Anterior cingulate cortex (tissue), 58 donors: ENCODE measurements at places on chromosomes 12 and 14.

DNA sequence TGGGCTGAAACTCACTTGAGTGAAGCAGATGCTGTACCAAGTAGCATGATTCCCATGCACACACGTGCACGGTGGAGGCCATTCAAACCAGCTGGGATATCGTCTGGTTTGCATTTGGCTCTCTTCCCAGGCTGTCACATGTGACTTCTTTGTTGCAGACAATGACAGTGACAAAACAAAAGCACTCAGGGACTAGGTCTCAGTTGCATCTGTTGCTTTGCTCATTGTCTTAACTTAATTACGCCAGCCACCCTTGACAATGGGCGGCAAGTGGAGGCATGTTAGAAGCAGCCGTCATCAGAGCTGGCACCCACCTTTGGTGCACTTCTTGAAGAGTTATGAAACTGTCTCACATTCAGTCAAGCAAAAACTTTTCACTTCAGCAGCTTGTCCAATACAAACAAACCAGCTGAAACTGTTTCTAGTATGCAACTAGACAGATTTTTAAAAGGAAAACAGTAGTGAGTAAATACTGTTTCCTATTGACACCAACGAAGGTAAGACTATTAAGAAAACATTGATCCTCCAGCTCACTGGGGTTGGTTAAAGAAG is 74.3 kb downstream of the IGF1 start:
- DNase-seq, result peak; percentile 58

- DNase-seq, result no peak
Measured at GRCh38 chr12:107761502-107761904, 566 bp upstream of the PRDM4 start.

GRCh38 chr14:96502621-96503305 is 581 bp downstream of the PAPOLA start:
- peak; percentile 46 for DNase-seq

GRCh38 chr12:65968359-65968758 is 144.1 kb downstream of the HMGA2 start:
- DNase-seq, result no peak

- no peak for DNase-seq
Measured at GRCh38 chr14:70716958-70717357, 75.2 kb downstream of the TTC9 start.

GRCh38 chr12:131984334-131984733 is 34.6 kb downstream of the EP400 start:
- no peak for DNase-seq

DNA sequence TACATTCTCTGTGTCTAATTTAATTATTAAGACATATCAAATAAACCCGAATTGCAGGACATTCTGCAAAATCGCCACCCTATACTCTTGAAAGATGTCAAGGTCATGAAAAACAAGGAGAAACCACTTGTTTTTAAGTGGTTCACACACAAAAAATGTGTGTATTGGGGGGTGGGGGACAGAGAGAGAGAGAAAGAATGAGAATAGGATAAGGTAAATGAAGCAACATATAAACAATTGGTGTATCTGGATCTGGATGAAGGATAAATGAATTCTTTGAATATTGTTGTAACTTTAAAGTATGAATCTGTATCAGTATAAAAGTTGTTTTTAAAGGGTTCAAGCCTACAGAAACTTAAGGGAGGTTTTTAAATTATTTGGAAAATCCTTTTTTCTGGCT is 72.1 kb downstream of the ARID2 start:
- no peak for DNase-seq

DNA sequence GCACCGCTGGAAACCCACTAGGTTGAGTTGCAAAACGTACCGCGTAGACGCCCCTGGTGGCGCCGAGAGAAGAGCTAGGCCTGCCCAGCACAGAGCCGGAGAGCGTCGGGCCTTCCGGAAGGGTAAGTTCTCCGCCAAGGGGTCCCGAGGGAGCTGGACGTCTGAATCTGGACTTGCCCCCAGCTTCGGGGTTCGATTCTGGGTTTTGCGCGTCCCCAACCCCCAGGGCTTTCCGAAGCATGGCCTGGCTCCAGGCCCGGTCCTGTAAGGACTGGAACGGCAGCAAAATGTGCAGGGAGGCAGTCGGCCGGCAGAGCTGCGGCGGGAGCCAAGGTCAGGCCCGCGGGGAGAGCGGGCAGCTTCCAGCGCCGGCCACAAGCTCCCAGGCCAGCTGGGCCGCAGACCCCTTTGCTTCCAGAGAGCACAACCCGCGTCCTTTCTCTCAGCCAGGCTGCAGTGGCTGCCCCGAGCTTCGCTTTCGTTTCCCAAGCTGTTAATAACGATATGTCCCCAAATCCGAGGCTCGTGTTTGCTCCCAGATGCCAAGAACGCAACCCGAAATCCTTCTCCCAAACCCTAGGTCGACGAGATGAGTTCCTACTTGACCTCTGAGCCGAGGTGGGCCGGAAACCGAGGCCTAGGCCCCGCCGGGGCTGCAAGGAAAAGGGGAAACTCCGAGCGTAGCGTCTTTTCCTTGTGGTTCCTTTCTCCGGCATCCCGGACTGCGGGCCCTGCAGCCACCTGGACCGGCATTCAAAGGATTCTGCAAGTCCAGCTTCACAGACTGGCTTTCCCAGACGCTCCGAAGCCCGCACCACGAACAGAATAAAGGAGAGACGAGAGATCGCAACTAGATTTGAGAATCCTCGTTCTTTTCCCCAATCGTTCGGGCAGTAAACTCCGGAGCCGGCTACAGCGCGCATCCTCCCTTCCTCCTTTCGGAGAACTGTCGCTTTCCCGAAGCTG is 3.2 kb upstream of the TBX5 start:
- no peak for DNase-seq

GRCh38 chr12:86104087-86104486 is 152.1 kb downstream of the MGAT4C start:
- no peak for DNase-seq

DNA sequence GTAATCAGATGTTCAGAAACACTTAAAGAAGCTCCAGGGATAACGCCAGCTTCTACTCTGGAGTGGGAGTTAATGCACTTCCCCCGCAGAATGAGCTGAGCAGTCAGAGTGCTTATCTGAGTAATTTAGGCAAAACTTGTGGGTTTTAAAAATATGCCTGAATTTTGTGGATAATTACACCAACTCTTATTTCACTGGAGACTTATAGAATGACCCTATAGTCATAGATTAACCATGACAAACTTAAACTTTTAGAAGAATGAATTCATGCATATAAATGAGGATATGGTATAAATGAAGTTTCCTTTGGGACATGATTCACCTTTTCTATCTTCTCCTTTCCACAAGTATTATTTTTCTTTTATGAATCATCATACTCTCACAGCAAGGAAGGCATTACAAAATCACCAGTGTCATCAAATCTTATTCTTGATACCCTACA is 241.1 kb upstream of the FBXO33 start:
- DNase-seq, result no peak

DNA sequence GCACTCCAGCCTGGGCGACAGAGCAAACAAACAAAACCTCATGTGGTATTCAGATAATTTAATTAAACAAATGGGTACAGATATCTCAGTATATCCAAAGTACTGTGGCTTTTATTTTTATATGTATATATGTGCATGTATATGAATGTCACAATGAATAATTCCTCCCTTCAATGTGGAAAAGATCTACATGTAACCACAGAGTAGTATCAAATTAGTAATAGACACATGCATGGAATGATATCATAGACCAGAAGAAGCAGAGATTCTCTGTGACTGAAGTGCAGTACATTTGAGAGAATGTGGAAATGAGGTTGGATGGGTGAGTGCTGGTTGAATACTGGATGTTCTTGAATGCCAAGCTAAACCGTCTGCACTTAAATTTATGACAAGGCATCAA is 222.9 kb downstream of the CPNE8 start:
- no peak for DNase-seq

- no peak for DNase-seq
Measured at GRCh38 chr12:77433799-77434198, 368.4 kb upstream of the E2F7 start.

DNA sequence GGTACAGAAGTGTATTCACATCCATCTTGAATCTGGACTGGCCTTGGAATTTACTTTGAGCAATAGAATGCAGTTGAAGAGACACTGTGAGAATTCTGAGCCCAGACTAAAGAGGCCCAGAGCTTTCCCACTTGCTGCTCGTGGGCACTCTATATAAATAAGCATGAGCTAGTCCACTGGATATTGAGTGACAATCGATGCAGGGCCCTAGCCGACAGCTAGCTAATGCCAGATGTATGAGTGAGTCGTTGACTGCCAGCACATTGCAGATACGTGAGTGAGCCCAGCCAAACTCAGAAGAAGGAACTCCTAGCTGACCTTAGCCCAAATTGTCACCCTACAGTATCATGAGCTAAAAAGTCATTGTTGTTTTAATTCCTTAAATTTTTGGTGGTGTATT is 24.9 kb downstream of the NAV3 start:
- no peak for DNase-seq

GRCh38 chr14:100116134-100116533 is 43.3 kb downstream of the DEGS2 start:
- DNase-seq, result no peak

- no peak for DNase-seq
Measured at GRCh38 chr14:33578461-33579216, 372.2 kb downstream of the EGLN3 start.

DNA sequence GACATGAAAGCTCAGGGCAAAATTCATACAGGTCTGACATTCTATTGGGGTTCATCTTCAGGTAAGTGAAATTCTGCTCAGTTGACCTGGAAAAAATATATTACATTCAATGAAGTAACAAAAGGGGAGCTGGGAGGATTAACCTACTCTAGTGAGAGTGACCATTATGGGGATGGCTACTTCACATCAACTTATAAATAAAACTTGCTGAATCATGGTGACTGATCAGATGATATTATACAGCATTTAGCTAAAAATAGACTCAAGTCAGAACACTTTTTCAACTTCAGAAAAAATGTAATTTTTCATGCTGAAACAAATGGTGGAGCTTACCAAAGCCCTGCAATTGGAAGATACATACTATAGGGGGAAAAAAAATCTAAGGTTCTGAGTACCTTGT is 800.2 kb downstream of the FSCB start:
- no peak for DNase-seq

- DNase-seq, result no peak
Measured at GRCh38 chr14:101481557-101481956, 79.7 kb upstream of the DIO3 start.

DNA sequence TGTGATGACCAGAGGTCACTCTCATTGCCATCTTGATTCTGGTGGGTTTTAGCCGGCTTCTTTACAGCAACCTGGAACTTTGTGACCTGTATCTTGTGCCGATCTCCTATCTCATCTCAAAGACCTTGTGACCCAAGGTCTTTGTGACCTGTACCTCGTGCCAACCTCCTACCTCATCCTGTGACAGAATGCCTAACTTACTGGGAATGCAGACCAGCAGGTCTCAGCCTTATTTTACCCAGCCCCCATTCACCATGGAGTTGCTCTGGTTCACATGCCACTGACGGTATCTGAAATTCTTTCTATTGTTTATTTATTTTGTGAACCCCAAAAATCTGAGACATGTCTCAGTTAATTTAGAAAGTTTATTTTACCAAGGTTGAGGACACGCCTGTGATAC is 7.4 kb upstream of the HSPB8 start:
- DNase-seq, result no peak

DNA sequence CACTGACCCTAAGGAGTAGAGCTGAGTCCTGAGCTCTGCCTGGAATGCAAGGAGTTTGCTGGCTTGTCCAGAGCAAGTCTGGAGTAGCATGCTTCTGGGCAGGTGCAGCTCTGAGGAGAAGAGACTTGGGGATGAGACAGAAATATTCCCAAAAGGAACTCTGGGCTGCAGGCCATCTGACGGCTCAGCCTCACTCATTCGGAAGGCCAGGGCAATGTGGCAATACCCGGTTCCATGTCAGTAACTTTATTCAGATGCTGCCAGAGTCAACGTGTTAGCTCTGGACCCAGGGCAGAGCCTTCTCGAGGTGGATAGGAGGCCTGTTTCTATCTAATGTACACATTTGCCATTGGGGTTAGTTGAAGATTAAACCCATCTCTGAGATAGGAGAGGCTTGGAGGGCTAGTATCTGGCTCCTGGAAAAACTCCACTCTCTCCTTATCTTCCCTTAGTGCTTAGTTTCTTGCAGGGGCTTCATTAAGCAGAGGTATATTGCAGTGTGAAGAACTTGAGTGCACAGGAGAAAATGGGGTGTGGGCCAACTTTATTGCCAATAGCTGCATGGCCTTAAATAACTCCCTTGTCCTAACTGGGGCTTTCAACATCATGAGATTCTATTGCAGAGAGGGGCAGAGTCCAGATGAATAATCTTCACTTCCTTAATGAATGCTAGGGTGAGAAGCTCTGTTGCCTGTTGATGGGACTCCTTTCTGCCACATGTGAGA is 65.6 kb downstream of the NTF3 start:
- DNase-seq, result no peak

DNA sequence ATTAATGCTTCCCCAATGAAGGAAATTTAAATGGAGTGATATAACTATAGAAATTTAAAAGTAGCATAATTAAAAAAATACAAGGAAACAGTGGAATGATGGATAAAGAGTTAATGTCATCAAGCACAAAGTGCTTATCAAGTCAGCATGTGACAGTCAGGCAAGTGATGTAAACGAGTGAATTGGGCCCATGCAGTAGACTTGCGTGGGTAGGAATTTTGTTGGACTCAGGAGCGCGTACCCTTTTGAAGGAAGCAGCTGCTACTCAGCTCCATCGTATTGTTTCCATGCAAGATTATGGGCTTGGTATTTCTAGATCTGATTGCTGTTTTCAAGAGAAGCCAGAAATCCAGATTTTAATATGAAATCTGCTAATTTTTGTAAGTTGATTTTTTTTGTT is 4.4 kb upstream of the DYRK4 start:
- no peak for DNase-seq

DNA sequence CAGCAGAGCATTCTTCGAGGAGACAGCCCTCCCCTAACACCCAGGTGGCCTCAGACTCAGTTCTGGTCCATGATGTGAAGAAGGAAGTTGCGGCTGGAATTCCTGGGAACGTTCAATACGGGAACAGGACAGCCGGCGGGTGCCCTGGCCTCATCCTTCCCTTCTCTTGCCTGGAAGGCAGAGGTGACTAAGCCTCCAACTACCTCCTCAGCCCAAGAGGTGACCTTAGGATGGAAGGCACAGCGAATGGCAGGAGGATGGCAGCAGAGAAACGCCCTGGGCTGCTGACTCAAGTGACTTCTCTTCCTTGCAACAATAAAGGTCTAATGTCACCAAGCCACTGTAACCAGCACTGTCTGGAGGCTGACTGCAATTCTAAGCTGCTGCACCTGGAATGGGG is 36.1 kb downstream of the DHX37 start:
- no peak for DNase-seq

DNA sequence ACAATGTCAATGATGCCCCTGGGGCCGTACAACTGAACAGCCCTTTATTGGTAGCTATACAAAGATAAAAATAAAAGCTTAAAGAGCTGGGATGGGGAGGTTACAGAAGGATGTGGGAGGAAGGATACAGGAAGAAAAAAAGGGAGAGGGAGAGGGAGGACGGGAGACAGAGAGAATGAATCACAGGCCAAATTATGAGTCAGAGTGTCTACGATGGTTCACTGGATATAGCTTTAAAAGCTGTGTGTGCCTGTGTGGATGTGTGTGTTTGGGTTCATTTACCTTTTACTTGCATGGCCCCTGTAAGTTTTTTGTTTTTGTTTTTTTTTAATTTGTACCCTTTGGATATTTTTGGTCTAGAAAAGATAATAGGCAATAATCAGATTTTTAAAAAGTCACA is 111.9 kb downstream of the CCDC60 start:
- no peak for DNase-seq

GRCh38 chr12:56894698-56895368 is 39.4 kb downstream of the SDR9C7 start:
- no peak for DNase-seq
